Fibroblast of the aortic adventitia (primary cell): ENCODE measurements at places on chromosomes 5 and 9. TPM values are rescaled to one million over a fixed set of nuclear protein-coding genes. Genes with fewer than 3 reads are reported as not detected.

DNA sequence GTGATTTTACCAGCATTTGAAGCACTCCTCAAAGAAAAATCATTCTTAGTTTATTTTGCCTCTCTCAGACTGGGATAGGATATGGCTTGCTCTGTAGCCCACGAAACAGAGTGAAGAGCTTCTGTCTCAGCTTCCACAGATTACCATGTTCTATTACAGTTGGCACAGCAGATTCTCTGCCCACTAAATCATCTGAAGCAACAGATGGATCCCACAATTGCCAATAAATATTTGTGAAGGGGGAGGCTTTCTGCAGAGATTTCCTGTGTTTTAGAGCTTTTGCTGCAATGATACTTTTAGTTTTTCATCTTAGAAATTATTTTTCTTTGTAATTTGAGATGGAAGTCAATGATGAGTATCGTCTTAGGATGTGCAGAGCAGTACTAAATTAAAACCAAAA is 12.3 kb upstream of the MAP3K1 start:
- no peak for DNase-seq

PCDHGB4 gene
- total RNA-seq: 9.0 and 17.4 TPM in 2 replicates

GRCh38 chr5:31853398-31854135 is 214.6 kb downstream of the PDZD2 start:
- DNase-seq: no peak

TNFSF15 gene
- 0.41 and 2.4 TPM in 2 replicates for total RNA-seq

ARHGAP26 gene
- total RNA-seq: 9.0 and 15.2 TPM in 2 replicates

DNA sequence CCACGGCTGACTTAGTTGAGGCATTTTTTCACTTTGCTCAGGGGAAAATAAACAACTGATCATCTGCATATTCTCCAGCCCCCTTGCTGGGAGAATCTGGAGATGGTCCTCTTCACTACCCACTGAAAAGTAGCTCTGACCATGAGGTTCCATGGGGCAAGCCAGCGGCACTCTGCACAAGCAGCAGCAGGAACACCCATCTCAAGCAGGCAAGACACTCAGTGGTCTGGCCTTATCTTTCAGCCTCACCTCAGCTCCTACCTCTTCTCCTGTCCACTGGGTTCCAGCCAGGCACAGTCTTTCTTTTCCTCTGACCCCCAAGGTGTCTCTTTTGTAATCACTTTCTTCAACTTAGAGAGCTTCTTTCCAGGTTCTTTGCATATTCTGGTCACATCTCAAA is 280.8 kb upstream of the GRIA1 start:
- no peak for DNase-seq

CLIC3 gene
- total RNA-seq: 4.3 and 5.2 TPM in 2 replicates

GRCh38 chr9:94029932-94030317 is 54.3 kb upstream of the PTPDC1 start:
- no peak for DNase-seq

GRCh38 chr5:31754741-31755675 is 116.1 kb downstream of the PDZD2 start:
- no peak for DNase-seq

DNA sequence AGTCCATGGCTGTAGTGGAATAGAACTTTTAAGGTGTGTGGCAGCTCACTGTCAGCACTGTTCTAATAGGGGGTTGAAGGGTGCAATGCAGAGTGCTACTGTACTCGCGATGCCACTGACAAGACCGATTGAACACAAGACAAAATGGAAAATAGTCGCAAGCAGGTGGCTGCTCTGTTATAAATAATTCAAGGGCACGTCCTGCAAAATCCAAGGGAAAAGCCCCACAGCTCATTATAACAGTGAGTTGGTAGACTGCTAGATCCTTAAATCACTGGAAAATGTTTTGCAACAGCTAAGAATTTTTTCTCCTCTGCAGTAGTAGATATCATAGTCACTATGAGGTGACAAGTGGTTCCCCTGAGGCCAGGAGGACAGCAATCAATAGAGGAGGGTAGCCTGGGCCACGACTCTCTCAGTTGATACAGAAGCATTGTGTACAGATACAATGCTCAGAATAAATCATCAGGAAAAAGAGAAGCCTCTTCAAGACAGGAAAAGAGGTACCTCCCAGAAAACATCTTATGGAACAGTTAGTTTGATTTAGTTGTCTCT is 926.3 kb downstream of the TLE4 start:
- no peak for DNase-seq

DNA sequence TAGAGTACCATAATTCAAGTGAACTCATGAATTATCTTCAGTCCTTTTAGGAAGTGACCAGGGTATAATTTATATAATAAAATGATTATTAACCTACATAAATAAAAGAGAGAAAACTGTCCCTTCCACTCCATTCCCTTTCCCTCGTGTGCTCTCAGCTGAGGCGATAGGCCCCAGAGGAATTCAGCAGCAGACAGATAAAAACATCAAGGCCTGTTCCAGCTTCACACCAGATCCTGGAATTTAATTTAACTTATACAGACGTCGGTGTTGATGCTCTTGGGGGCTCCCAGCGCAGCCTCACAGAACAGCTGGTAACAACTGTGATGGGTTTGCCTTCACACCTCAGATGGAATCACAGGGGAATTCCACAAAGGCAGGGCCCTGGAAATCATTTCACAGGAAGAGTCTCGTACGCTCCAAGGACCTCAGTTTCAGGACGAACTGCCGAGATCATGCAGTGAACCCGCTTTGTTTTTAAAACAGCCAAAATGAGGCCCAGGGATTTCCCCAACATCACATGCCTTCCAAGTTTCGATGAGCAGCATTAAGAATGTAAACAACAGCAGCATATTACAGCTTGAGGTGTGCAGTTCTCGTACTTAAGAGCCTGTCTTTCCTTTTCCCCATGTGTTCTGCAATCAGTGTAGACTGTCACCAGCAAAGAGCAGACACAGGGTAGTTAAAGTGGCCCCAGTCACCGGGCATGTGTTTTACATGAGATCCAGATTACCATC is 73.6 kb upstream of the ALDH1B1 start:
- DNase-seq: peak; percentile 35

DNA sequence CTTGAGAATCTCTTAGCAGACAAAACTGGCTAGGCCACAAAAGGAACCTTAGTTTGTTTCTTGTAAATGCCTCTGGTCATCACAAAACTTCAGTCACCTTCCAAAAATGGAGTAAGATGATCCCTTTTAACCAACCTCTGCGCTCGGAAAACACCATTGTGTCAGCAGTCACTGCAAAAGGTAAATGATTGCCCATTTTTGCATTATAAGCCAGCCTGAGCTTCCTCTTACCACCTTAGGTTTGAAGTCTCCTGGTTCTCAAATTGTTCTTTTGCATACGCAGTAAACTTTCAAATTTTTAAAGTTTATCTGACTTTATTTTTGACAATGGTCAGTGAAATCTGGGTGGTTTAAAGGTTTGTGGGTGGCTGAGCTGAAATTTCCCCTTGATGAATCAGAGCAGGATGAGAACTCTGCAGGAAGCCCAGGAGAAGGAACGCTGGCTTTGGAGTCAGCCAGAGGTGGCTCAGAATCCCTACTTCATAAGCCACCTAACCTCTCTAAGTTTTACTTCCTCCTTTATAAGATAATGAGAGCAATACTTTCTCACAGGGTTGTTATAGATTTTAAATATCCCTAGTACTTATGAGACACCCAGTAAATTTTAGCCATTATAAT is 131.4 kb downstream of the MED10 start:
- DNase-seq: no peak

DNA sequence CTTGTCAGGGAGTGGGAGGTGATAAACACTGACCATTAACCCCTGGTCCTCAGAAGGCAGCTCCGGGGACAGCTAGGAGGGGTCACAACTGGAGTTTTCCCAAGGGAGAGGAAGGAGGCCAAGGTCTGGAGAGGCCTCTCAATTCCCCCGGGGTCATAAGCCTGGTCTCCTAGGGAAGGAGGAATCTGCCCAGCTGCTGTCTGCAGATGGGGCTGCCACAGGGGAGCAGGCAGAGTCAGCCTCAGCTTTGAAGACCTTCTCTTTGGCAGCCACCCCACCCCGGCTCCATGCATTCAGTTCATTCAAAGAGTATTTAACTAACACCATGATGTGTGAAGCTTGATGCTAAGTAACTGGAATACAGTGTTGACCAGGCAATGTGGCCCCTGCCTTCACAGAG is 74.6 kb upstream of the HSPA9 start:
- DNase-seq: no peak

GRCh38 chr5:78879516-78879915 is 105.6 kb downstream of the ARSB start:
- no peak for DNase-seq

GRCh38 chr5:137055271-137055872 is 443.8 kb downstream of the SPOCK1 start:
- peak; percentile 46 for DNase-seq

GRCh38 chr9:74960561-74960960 is 7.8 kb upstream of the C9orf40 start:
- peak; percentile 63 for DNase-seq

- no peak for DNase-seq
Observed at GRCh38 chr5:107766972-107767371, 96.2 kb upstream of the EFNA5 start.

DNA sequence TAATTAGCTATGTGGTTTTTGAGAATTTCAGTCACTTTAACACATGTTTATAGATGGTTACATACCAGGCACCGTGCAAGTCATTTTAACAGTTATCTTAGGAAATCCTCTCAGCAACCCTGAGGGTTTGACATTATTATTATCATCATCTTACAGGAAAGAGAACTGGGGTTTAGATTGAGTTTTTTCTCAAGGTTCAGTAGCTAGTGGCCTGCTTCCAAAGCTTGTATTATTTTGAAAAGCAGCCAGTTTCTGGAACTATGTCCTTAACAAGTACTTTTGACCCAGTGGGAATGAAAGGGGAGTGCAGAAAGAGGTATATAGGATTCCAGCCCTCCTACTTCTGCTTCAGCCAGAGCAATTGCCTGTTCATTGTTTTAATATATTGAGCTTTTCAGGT is 157.5 kb downstream of the COMMD10 start:
- peak; percentile 6 for DNase-seq
